Dermis blood vessel endothelial cell (primary cell): ENCODE measurements at places on chromosomes 3 and 15.

DNA sequence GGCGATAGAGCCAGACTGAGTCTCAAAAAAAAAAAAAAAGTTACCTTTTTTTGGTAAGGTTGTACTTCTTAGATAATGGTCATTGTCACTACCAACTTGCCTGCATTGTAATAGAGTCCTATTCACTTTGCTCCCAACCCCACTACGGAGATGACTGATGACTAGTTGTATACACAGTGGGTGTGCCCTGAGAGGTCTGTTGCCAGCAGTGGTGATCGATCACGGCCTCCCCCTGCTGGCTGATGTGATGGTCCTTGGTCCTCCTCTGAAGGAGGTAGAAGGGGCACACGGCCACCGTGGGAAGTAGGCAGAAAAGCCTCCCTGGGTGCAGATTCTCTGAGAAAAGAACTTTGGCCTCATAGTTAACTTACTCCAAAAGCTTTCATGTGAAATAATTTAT is 10.7 kb downstream of the GCNT3 start:
- peak; percentile 69 for DNase-seq

- no peak for DNase-seq
Observed at GRCh38 chr3:157066335-157067098, 93.4 kb downstream of the CCNL1 start.

DNA sequence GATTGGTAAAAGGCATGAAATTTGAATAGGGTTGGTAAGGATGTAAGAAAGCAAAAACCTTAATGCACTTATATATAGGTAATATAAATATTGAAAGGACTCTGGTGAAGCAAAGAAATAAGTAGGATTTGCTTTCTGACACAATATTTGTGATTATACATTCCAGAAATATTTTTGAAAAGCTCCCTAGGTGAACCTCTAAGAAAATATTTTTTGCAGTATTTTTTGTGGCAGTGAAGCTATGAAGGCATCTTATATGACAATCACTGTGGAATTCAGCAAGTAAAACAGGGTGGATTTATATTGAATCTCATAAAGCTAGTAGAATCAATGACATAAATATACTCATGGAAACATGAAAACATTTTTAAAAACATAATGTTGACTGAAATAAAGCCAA is 119.6 kb upstream of the EPHA3 start:
- DNase-seq: no peak

- no peak for DNase-seq
Observed at GRCh38 chr3:143083781-143084180, 35.8 kb upstream of the CHST2 start.

DNA sequence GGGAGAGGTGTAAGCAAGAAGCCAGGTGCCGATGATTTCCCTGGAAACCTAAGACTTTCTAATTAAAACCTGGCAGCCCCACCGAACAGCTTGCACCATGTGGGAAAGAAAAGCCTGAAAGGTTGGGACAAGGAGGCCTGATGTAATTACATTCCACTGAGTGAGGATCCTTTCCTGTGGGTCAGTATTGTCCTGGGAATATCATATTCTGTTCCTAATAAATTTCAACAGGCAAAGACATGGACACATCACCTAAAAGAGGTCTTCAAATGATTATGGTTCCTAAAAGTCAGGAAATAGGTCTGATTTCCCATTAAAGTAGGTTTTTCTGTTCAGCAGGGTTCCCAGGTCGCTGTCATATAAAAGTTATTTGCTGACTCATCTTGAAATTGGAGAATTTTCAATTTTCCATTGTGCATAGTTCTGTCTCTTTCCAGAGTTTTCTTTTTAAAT is 58.5 kb downstream of the DUT start:
- DNase-seq: peak; percentile 21

DNA sequence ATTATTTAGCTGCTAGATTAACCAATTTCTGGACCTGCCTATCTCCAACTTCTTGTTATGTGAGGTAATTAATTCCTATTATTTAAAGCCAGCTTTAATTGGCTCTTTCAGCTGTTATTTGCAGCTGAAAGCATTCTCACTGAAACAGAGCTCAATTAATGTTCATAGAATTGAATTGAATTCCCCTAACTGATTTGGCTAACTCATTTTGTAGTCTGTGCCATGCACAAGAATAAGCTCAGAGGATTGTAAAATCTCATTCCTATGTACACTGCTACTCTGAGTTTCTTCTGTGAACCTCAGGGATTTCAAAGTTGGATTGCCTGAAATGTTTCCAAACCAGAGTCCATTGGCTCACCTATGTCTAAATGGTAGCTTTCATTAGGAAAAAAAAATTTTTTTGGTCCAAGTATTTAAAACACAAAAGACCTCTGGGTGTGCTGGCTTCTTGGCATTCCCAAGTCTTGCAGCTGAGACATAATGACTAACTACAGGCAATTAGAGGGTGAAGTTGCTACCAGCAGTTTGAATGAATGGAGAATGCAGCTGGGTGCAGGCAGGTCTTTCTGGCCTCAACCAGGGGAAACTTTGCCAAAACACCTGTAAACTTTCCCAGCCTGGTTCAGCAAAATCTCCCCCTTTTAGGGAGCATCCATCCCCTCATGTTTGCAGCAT is 134.3 kb downstream of the EDEM1 start:
- DNase-seq: no peak

DNA sequence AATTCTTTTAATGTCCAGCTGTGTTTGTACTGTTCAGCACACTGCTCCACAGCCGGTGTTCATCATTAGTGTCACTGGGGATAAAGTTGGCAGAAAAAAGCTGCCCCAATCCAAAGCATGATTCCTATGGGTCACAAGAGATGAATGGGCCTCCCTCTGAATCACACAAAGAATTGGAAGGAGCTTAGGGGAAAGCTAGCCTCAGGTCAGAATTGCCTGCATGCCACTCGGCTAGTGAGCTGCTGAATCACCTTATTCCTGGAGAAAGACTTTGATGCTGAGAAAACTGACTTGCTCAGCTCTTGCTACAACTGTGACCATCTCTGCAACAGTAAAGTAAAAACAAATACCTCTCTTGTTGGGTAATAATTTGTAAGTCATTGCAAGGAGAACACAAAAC is 3.5 kb downstream of the CCK start:
- DNase-seq: no peak

GRCh38 chr3:71722693-71723092 is 2.5 kb downstream of the EIF4E3 start:
- DNase-seq: no peak
